ENCODE measurements at places on chromosomes 11 and 22.

DNA sequence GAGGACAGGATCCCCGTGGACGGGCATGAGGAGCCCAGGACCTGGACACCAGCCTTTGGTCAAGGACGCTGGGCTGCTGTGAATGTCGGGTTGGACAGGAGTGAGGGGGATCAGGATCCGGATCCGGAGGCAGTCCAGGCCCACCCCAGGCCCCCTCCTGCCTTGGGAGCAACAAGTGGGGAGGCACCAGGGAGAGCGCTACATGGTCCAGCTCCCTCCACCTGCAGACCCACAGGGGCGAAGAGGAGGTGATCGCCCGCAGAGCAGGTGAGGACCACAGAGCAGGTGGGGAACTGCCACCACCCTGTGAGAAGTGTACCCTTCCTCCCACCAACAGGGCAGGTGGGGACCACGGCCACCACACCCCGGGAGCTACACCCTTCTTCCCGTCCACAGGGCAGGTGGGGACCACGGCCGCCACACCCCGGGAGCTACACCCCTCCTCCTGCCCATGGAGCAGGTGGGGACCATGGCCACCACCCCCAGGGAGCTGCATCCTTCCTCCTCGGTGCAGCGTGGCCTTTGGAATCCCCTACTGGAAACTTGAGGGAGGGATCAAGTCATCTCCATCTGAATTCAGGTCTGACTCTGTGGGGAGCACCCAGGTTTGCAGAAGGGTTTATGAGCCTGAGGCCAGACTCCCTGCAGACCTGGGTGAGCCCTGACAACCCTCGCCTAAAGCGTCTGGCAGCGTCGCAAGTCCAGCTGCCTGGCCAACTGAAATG, 141.0 kb downstream of the BRD1 start:
- DNase-seq = no peak

DNA sequence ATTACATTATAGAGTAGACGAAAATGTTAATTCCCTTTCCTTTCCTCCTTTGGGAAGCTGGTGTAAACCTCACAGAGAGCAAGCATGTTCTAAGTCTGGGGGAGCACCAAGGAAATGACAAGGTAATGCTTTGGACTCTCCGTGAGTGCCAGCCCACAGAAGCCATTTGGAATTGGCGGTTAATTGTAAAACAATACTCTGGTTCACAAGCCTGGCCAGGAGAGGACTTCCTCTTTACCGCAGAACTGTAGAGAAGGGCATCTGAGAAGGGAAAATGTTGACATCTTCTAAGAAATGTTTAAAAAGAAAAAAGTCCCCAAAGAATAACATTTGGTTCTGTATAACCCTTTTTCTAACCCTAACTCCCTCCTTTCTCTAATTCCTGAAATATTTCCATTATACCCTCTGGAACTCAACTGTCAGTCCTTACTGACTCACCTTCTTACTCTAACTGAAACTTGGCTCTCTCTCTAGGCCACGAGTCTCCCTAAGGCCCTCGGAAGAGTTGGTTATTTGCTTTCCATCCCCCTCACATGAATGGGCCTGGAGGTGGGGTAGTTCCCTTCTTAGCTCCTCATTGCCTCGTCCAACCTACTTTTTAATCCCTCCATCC, 379.8 kb downstream of the SOX6 start:
- no peak for DNase-seq

DNA sequence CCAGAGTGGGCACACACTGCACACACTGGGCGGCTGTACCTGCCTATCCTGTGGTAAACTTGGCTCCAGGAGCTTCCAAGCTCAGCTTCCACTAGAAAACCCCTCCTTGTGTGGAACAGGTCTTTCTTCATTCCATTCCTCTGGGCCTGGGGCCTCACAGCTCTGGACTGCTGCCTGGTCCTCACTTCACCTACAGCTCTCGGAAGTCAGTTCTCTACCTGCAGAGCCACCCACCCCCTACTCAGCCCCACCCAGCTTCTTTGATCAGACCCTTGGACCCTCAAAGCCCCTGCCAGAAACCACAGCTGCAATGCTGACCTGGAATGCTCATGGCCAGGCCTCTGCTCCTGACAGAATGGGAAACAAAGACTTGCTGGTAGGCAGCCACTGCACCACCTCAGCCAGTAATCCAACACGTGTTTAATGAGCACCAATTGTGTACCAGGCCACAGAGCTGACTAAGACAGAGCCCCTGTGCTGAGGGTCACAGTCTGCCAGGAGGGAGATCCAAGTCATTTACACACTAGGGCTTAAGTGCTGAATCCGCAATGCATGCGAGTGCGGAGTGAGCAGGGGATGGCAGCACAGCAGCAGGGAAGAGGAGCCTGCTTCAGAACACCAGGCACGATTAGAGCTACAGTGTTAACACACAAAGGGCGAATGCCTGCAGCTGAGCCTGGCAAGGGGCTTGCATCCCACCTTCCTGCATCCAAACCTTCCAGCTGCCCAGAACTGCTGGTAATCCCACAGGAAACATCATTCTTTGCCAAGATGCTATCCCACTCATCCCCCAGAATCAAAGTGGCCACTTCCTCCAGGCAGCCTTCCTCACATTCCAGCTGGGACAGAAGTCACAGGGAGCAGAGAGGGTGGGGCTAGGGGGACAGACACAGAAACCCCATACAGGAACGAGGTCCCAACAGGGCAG, 4.6 kb downstream of the GNB1L start:
- no peak for DNase-seq

DNA sequence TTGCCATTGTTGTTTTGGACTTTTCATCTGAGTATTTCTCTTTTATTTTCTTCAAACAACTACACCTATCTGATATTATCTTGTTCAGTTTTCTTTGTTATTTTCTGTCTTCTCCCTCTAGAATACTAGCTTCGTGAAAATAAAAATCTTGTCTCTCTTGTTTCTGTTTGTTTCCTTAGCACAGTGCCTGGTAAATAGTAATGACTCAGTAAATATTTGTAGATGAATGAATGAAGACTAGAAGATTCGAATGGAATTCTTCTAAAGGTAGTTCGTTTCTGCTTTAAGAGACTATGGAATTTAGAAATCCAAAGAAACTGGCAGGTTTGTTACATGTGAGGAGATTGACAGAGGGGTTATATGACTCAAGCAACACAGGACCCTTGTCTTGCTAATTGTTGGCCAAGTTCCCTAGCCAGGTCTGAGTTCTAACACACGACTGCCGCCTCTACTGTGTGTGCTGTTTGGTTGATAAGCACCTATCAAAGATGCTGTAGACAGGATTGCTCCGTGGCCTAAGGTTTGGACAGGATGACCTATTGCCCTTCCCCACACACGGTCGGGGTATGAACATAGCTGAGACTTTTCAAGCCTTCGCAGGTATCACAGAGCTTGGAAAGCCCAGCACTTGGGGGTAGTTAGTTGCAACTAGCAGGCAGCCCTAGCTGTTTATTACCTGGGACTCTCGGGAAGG, 831 bp upstream of the TMEM135 start:
- DNase-seq = no peak

DNA sequence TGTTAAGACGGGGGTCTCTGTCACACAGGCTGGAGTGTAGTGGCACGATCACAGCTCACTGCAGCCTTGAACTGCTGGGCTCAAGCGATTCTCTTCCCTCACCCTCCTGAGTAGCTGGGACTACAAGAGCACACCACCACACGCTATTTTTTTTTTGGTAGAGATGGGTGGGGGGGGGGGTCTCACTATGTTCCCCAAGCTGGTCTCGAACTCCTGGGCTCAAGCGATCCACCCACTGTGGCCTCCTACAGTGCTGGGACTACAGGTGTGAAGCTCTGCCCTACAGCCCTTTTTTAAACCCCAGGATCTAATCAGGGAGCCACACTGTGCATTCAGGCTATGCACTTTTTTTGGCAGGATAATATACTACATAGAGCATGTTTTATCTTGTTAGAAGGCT, 1.4 kb upstream of the DHCR7 start:
- DNase-seq = no peak

DNA sequence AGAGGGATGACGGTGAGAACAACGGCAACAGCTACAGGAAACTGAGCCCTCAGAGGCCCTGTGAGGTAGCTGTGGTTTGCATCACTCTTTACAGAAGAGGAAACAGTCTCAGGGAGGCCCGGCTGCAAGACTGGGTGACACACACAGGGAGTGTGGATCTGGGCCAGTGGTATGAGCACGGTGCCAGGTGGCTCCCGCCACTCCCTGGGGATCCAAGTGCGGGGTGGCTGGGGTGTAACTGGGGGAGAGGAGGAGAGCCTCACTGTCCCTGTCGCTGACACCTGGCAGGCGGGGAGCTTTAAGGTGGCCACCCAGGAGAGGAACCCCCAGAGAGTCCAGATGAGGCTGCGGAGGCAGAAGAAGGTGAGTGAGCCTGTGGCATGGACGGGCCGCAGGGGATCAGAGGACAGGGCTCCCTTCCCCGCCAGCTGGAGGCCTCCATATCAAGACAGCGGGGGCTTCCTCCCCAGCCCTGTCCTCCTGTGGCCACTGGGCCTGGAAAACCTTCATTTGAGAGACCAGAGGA, 5.6 kb downstream of the RGL4 start:
- peak; percentile 64 for DNase-seq

- no peak for DNase-seq
Observed at GRCh38 chr11:11450744-11451362, 97.8 kb upstream of the CSNK2A3 start.

DNA sequence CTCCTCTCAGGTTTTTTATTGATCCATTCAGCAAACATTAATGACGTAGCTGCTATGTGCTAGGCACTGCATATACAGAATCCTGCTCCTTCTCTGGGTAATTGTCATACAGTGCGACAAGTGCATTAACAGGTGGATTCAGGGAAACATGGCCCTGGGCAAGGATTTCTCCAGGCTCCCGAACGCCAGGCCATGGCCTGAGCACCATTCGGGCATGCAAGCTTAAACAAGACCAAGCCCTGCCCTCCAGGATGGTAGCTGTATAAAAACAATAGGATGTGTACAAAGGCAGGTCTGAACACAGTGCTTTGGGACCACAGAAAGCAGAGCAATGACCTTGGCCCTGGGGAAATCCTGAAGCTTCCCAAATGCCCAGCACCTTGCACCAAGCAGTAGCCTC, 9.1 kb upstream of the SYT7 start:
- no peak for DNase-seq

- DNase-seq = no peak
Observed at GRCh38 chr11:73976451-73977151, 6.0 kb downstream of the UCP2 start.

GRCh38 chr11:91081440-91082043, 858.7 kb upstream of the CHORDC1 start:
- no peak for DNase-seq

- no peak for DNase-seq
Observed at GRCh38 chr11:126113515-126113957, 50.9 kb upstream of the CDON start.

GRCh38 chr11:119372260-119373058, 9.0 kb downstream of the USP2 start:
- DNase-seq = no peak

DNA sequence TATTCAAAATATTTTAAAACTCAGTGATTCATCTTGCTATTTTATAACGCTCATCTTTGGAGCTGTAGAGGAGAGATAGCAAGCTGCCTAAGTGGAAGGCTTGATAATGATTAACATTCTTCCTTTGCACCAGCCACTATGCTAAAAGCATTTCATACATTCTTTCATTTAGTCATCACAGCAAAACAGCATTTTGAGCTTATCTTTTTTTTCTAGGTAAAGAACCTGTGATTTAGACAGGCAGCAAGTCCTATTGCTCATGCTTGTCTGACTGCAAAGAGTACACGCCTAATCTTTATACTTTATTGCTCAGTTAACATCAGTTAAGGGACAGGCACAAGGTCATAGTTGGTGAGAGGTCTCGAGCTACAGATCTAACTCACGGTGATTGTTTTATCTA, 713.1 kb upstream of the ARHGAP42 start:
- no peak for DNase-seq

DNA sequence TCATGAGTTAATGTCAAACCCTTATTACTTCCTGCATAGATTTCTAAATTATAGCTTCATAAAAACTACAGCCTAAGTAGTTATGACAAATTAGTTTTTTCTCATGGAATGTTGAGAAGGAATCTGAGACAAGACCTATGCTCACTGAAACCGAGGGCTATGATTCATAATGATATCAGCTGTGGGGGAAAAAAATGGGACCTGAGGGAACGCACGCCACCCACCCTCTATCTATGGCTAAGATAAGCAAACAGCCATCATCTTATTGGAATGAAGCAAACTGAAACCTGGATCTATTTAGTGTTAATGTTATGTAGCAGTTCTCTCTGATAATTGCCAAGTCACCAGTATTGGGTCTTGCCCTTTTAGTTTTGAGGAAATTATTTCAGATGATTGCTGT, 906.9 kb upstream of the RAG2 start:
- DNase-seq = no peak

DNA sequence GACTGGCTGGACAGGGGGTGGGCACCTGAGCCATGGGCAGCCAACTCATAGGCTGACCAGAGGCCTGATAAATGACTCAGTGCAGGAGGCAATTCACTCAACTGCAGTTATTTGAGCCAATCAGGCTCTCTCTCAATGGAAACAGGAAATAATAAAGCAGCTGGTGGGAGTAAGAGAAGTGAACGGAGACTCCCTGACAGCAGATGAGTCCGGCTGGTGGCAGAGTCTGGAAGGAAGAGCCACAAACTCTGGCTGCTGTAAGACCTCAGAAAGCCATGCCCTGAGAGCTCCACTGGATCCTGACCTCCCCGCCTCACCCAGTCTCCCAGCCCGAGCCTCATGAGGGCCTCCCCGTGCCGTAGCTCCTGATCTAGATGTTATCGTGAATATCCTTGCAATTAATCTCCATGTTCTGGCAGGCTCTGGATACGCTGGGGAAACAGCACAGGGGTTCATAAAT, 69.8 kb downstream of the TRIM29 start:
- no peak for DNase-seq

- no peak for DNase-seq
Observed at GRCh38 chr11:117831661-117832415, 7.3 kb upstream of the FXYD2 start.

- no peak for DNase-seq
Observed at GRCh38 chr22:22159384-22159783, 85.2 kb upstream of the VPREB1 start.

DNA sequence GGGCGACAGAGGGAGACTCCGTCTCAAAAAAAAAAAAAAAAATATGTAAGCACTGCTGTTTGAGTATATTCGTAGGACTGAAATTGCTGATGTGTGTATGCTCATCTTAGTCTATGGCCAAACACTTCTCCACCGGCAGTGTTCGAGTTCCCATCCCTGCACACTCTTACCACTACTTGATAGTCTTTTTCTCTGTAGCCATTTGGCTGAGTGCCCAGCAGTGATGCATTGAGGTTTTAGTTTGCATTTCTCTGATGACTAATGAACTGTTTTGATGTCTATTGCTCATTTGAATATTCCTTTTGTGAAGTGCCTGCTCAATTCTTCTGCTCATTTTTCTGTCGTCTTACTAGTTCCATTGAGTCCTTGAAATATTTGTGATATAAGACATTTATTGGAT, 1.9 kb downstream of the TIRAP start:
- peak; percentile 47 for DNase-seq

- no peak for DNase-seq
Observed at GRCh38 chr11:72423840-72424239, 10.5 kb downstream of the CLPB start.

GRCh38 chr11:17979770-17980371, 33.0 kb downstream of the SERGEF start:
- DNase-seq = peak; percentile 16

GRCh38 chr11:74669211-74670160, 61.7 kb downstream of the CHRDL2 start:
- DNase-seq = no peak

GRCh38 chr11:83659466-83659865, 373.3 kb upstream of the CCDC90B start:
- DNase-seq = no peak

- DNase-seq = no peak
Observed at GRCh38 chr11:74380746-74381439, 17.3 kb downstream of the PGM2L1 start.

- DNase-seq = no peak
Observed at GRCh38 chr22:45977003-45977411, at the start of gene WNT7B. TSS of gene WNT7B (minus strand) at chr22:45977162. CDS start at chr22:45976754, 408 bp downstream.

Data from AML-193 (cell line).